ENCODE measurements at places on chromosomes 7 and 10.
A peak's percentile ranks its signal among the peaks of the same experiment; 100 is the strongest.

GRCh38 chr7:121541457-121541856, 145.3 kb upstream of the FAM3C start:
- no peak for DNase-seq

DNA sequence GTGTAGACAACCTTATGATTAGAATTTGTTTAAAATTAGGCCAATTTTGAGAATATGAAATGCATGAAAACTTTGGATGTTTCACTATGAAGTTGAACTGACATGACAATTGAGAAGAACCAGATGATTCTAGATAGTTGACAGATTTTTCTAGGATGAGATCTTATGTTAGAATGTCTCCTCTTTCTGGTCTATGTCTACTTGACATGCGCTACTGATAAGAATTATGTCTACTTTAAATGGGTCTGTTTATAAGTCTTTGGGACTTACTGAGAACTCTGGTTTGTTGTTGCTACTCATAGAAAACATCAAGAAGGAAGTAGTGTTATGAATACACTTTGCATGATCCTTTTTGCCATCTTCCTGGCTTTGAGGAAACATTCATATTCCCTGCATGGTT, 228.2 kb upstream of the CCDC6 start:
- DNase-seq = no peak

DNA sequence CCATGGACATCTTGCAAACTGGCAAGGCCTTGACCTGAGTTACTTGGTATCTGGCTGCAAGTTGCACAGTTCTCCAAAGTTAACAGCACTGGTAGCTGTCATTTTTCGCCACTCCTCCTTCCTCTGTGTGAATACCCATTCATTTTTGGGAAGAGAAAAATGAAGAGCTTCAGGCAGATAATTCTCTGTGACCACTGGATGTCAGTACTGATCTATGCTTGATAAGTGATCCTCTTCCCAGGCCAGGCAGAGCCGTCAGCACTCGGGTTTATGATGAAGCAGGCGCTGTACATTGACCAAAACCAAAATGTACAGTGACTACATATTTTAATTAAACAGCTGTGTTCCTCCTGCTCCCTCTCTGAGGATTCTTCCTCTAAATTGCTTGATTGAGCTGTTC, 55.9 kb upstream of the PDZD8 start:
- no peak for DNase-seq

GRCh38 chr7:20301311-20301939, 29.3 kb upstream of the ITGB8 start:
- no peak for DNase-seq

DNA sequence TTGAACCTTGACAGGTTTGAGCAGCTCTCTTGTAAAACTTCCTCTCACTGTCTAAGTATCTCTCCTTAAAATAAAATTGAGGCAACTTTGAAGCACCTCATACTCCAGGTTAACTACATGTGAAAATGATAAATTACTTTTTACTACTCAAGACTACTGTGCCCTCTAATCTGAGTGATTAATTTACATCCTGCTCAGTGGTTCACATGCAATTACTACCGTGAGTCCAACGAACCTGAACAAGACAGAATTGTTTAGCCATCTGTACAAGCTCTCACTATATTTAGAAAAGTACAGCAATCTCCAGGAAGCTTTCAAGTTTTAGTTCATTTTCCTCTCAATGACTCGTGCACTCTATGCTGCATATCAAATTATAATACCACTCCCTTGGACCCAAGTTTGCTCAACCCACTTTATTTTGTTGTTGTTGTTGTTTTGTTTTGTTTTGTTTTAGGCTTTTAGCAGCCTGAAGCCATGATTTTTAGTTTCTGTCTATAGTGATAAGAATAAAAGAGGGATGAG, 21.2 kb downstream of the PDE1C start:
- peak; percentile 65 for DNase-seq

GRCh38 chr10:29479981-29480954, 154.5 kb downstream of the SVIL start:
- DNase-seq = no peak

- no peak for DNase-seq
Observed at GRCh38 chr10:62831346-62831745, 15.2 kb upstream of the EGR2 start.

GRCh38 chr7:47557694-47558670, 23.9 kb downstream of the TNS3 start:
- no peak for DNase-seq

DNA sequence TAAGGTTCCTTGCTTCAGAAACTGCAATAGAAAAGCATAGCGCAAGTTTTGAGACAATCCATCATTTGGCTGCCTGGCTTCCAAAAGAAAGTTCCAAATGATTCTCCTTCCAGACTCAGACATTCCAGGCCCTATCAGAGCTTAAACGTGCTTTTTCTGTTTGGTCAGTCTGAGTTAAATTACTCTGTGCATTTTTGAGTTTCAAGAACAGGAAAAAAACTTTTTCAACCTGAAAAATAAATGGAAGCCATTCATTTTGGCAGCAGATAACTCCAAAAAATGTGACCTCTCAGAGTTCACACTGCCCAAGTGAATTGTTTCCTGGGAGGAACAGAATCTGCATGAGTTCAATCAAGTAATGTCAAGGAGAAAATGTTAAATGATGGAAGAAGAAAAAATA, 354.2 kb downstream of the CXCL12 start:
- DNase-seq = no peak

DNA sequence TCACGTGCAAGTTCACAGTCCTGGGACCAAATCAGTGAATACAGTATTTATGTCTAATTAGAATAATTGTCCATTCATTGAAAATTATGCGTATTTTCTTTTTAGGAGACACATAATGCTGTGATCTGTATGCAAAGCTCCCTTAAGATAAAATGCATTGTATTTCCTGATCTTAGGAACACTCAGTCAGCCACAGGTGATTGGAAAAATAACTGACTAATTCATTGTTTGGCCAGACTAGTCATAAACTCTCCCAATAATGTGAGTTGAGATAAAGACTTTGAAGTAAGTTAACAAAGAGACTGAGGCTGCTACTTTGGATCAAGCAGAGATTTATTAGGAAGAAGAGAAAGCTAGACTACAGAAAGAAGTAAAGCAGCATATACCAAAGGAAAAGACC, 182.2 kb downstream of the GNAI1 start:
- DNase-seq = no peak

DNA sequence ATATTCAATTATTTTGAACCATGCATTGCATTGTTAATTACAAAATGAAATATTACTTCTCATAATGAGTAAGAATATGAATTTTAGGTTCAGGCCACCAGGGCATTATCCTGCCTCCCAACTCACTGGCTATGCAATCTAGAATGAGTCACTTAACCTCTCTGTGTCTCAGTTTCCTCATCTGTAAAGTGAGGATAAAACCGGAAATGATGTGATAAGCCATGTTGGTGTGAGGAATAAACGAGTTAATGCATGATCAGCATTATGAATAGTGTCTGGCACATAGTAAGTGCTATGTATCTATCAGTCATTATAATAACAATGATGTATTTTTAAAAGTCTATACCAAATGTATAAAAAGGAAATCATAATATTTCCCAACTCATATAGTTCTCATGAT, 85.5 kb downstream of the SEMA3D start:
- no peak for DNase-seq

GRCh38 chr7:108581655-108582491, 12.2 kb downstream of the DNAJB9 start:
- DNase-seq = no peak

DNA sequence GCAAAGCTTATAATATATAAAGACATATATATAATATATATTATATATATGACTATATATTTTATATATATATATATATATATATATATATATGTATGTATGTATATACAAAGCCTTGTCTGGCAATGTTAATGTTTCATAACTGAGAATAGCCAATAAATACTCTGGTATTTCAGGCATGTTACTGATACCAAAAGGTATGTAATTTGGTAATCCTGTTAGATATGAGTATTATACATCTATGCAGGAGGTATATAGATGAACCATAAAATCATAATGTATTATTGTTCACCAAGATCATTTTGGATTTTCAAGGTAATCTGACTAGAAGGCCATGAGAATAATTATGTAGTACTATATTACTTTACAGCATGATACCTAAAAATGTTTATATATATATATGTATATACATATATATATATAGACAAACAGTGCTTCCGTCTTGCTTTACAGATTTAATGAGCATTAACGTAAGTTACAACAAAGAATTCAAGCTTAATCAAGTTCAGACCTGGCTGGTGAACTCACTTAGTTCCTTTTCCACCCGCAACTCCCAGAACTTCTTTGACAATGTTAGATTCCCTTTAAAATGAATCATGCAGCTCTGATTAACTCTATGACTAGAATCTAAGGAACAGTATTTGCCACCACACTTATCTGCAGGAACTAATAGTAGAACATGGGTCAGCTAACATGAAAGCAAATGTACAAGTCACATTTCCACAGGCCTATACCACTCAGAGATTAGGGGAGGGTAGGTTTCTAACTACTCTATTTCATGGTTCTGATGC, 82.7 kb downstream of the SLC25A13 start:
- DNase-seq = no peak

DNA sequence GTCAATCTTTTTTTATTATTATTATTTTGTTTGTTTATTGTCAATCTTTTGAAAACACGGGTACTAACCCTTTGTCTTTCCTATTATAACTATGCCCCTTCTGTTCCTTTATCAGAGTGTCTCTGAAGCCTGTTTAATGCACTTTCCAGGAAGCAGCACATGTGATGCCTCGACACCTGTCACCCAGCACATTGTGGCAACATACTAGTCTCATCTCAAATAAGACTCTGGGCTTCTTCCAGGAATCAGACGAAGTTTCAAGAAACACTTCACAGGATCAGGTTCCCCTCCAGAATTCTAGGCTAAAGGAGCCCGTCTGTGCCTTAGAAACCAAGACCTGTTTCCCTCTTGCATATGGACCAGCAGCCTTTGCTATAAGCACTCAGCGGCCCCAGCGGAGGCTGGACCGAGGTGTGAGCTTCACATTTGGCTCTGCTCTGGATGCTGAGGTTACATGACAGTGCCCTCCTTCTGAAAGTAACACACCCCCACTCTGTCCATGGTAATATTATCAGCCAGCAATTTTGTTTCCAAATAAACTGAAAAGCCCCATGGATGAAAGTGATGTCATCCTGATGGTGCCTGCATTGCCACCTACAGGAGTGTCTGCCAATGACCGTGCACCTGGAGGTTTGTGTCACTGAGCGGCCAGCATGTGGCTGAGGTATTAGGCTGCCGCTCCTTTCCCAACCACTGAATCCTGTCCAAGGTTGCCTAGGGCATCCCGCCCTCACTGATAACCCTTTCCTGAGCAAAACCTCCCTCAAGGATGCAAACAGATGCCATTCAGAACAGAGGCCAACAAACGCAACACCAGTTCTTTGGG, 38.1 kb downstream of the MKI67 start:
- no peak for DNase-seq

DNA sequence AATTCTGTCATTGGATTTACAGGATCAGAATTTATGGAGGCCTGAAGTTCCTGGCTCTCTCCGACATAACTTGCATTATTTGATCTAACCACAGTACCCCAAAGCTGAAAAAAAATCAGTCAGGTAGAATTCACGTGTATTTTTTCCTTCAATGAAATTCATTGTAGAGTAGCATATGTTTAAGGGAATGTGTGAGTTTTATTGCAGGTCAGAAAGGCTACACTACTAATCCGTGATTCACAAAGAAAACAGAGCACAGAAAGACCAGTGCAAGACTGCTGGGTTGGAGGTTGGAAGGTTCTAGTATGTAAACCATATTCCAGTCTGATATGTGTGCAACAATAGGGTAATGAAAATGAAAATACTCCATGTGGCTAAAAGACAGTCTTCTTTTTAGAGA, 247.0 kb upstream of the FERD3L start:
- no peak for DNase-seq

- DNase-seq = no peak
Observed at GRCh38 chr7:151884312-151885201, 7.6 kb upstream of the PRKAG2 start.

GRCh38 chr7:105496521-105496920, 25.6 kb downstream of the PUS7 start:
- no peak for DNase-seq

DNA sequence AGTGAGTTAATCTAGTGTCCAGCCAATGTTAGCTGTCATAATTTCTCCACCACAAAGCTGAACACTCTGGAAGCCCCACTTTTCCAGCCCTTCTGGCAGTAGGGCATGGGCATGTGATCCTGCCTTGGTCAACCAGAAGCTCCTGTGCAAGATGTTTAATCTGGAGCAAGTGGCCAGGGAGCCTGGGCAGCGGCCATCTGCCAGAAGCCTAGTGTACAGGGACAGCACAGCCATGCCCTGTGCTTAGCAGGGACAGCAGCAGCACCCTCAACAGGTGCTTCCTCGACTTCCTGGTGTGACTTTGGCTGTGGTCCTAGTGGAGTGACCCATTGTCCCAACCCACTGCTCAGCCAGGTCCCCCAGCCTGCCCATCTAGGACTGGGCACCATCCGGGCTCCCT, 10.3 kb downstream of the RBP3 start:
- no peak for DNase-seq

- DNase-seq = no peak
Observed at GRCh38 chr7:18317941-18318340, 177.6 kb upstream of the HDAC9 start.
